ENCODE measurements at places on chromosomes 5 and 9.

DNA sequence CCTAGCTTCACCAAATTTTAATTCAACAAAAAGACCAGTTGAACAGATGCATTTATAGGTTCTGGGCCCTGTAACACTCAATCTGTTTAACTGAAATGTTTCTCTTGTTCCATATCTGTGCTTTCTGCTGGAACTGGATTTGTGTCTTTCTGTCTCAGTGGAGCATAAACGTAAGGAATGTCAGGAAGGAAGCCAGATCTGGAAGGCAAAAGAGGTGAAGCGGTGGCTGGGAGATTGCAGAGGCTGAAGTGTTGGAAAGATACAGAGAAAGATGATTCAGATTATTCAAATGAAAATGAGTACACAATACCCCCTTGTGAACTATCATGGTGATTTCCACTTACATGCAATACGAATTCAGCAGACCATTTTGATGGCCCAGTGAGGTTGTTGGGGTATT lies 406.8 kb downstream of the BRINP1 start:
- DNase-seq: no peak

DNA sequence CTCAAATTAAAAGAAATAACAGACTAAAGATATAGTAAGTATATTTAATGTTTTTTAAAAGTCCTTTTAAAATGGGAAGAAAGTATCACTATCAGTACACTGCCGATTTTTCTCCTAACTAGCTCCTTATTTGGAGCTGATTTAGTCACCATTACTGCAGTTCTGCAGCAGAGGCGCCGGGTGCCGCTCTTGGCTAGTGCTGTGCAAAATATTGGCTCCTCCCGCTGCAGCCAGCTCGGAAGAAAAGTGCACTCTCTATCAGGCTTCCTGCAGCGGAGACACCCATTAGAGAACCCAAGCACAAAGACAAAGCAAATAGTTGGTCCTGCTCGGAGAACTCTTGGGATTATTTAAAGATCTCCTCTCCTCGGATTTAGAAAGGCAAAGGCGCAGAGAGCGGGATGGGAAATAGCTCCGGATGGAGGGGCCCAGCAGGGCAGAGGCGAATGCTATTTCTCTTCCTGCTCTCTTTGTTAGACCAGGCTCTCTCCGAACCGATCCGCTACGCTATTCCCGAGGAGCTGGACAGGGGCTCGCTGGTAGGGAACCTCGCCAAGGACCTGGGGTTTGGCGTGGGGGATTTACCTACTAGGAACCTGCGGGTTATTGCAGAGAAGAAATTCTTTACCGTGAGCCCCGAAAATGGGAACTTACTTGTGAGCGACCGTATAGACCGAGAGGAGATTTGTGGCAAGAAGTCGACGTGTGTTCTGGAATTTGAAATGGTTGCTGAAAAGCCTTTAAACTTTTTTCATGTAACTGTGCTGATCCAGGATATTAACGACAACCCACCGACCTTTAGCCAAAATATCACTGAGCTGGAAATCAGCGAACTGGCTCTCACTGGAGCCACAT lies at the start of gene PCDHGB3:
Gene PCDHGB3, plus strand, starts transcription at position 249 of the 855 bp plus-strand sequence. Its CDS starts 153 bp downstream, at position 402.
- no peak for DNase-seq

GRCh38 chr5:79200573-79201183 lies 35.3 kb upstream of the JMY start:
- DNase-seq: no peak

- no peak for DNase-seq
These were observed 29.7 kb downstream of the CNTFR start for GRCh38 chr9:34559624-34560455.

- DNase-seq: no peak
These were observed 2.8 kb downstream of the TXNDC8 start for GRCh38 chr9:110334871-110335270.

GRCh38 chr5:134594797-134595457 lies 37.7 kb downstream of the SAR1B start:
- DNase-seq: no peak

DNA sequence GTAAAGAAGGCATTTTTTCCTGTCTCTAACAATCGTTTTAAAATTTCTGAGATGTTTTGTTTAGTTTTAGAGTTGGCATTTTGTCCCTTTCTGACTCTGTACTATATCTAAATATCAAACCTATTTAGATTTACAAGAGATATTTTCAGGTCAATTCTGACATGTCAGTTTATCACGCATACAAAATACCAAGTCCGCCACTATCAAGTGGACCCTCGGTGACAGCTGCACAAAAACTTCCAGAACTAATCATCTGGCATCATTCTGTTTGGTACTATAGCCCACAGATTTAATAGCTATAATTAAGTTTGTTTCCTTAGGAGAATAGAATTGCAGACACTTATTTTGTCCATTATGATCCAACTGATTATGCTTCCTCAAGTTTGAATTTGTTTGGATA lies 1278.2 kb downstream of the CDH12 start:
- DNase-seq: no peak

DNA sequence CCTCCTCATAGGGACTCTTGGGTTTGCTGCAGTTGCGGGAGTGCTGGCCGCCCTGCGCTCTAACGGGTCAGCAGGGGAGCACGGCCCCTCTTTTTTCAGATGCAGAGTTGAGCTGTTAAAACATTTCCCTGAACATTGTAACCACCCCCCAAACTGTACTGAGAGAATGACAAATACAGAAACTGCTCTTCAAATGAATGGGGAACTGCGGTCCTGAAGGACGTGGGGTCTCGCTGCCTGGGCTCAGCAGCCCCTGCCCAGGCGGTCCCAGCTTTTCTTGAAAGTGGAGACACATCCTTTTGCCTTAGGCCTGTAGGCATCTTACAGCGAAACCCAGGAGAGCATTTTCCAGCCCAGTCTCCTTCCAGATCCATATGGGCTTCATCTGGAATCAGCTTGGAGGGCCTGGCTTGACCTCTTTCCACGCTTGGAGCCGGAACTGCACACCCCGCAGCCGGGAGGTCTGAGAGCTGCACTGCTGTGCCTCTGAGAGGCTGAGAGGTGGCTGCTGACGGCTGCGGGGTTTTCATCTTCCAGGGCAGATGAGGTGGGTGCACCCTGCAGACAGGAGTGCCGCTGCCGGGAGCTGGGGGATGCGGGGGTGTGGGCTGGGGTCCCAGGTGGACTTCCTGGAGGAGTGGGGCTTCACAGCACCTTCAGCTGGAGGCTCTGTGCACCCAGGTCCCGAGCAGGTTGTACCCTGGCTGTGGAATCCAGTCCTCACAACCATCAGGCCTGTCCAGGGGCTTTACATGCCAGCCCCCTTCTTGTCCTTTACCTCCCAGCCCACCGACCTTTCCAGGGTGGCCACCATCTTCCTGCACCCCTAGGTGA lies 1.2 kb upstream of the AGPAT2 start:
- DNase-seq: no peak

DNA sequence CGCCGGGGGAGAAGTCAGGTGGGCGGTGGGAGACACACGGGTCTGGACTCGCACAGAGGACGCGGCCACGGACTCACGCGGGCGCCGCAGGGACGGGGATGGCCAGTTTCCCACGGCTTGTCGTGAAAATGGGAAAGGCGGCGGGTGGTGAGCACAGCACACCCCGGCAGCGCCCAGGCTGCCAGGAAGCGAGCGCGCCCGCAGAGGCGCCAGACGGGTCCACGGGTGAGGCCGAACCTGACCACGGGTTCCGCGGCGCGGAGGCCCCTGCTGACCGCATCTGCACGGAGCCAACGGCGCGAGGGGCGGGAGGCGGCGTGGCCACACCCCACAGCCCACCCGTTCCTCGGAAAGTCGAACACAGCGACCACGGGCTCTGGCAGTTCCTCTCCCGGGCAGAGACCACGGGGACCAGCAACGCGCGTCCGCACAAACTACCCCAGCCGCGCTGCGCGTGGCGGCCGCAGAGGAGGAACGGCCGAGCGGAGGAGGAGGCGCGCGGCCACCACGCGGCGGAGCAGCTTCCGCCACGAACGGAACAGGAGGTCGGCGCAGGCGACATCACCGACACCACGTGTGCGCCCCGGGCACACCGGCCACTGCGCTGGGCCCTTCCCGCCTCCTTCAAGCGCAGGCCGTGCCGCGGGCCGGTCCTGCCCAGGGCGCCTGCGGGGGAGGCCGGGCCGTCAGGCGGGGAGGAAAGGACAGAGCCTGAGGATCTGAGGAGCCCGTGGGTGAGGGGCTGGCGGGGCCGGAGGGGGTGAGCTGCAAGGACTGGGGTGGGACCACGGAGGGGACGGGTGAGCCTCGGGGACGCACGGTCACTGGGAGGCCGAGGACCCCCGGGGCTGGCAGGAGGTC lies 5.6 kb downstream of the EXD3 start:
- DNase-seq: no peak

GRCh38 chr9:127140842-127141675 lies 18.6 kb upstream of the ANGPTL2 start:
- no peak for DNase-seq

- DNase-seq: no peak
These were observed 5.6 kb downstream of the GBA2 start for GRCh38 chr9:35743452-35743851.

GRCh38 chr5:75678155-75678554 lies 39.1 kb downstream of the POC5 start:
- no peak for DNase-seq

DNA sequence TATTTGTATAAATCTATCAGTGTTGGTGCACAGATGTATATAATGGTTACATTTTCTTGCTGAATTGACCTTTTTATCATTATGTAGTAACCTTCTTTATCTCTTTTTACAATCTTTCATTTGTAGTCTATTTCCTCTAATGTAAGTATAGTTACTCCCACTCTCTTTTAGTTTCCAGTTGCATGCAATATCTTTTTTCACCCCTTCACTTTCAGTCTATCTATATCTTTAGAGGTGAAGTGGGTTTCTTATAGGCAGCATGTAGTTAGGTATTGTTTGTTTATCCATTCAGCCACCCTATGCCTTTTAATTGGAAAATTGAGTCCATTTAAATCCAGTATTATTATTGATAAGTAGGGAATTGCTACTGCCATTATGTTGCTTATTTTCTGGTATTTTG lies 6.1 kb upstream of the EMB start:
- no peak for DNase-seq

- no peak for DNase-seq
These were observed 550.1 kb upstream of the CDH18 start for GRCh38 chr5:20537911-20538703.

- no peak for DNase-seq
These were observed 622.1 kb downstream of the PSAT1 start for GRCh38 chr9:78918976-78919375.

DNA sequence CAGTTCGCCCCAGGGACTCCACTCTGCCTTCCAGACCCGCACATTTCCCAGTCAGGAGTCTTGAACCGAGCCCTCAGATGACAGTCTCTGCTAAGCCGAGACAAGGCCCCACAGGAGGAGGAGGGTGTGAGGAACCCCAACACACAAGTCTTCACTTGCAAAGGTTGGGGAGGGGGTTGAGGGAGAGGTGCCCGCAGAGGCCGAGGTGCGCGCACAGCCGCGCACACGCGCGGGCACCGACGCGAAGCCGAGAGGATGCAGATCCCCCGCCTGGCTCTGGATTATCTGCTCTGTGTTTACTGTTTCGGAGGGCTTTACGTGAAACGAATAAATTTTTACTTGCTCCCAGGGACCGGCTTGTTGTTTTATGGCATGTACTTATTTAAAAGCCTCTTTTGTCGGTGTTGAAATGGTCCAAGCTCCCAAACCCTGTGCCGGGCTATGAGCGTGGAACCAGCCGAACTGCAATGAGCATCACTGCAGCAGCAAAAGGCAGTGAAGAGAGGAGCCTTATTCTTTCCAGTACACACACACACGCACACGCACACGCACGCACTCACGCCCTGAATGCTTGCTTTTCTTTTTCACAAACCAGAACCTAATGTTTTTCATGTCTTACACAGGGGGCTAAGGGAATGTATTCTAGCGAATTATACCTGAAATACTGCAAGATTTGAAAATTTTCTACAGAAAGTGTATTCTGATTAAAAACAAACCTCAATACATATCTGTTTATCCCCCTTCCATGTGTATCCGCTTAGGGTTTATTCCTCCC lies 297.7 kb downstream of the PARP8 start:
- DNase-seq: no peak

GRCh38 chr5:15009420-15009819 lies 137.8 kb upstream of the ANKH start:
- no peak for DNase-seq
